ENCODE measurements at places on chromosomes 6 and 20.

DNA sequence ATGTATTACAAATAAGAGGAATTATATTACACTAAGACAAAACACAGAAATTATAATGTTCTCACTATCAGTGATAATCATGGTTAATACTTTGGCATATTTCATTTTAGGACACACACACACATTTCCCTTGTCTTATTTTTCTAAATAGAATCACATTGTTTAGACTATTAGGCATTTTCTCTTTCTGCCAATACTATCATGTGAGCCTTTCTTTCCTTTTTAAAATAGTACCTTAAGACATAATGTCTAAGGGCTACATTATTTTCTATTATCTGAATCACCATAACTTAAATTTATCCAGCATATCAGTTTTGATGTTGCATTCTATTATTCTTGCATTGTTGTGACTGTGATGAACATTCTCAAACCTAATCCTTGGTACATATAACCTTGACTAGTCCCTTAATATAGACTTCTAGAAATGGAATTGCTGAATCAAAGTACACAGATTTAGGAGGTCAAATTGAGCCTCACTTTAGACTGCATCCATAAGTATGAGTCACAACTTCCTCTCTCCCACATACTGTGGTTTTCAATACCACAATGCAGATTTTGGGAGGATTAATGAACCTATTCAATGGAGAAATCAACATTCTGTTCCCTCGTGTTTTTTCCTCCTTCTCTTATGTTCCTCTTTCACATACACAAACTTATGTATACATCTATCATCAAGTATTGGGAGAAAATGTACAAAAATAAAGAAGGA lies 212.6 kb downstream of the MOXD1 start:
- DNase-seq = no peak

DNA sequence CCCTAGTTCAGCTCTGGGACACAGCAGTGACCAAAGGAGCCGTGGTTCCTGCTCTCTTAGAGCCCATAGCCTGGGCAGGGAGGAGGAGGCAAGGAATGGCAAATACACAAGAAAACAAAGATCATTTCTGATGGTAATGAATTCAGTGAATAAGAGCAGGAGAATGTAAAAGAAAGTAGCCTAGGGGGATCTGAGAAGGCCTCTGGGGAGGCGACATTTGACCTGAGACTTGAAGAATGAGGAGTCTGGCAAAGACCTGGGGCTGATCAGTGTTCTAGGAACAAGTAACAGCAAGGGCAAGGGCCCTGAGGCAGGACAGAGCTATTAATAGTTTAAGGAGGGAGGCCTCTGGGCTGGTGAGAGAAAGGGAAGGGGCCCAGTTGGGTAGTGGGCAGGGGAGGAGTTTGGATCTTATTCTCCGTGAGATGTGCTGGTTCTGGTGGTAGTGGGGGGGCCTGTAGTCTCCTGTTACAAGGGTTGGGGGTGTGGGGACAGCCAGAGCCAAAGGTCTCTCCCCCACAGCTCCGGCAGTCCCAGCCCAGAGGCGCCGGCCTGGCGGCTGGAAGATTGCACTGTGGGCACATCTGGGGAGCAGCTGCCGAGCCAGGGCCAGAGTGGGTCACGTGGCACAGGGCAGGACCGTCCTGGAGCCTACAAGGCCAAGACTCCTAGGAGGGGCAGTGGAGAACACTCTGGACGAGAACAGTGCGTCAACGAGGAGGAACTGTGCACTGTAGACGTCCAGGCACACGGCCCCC lies 9.3 kb upstream of the ID1 start:
- DNase-seq = no peak

DNA sequence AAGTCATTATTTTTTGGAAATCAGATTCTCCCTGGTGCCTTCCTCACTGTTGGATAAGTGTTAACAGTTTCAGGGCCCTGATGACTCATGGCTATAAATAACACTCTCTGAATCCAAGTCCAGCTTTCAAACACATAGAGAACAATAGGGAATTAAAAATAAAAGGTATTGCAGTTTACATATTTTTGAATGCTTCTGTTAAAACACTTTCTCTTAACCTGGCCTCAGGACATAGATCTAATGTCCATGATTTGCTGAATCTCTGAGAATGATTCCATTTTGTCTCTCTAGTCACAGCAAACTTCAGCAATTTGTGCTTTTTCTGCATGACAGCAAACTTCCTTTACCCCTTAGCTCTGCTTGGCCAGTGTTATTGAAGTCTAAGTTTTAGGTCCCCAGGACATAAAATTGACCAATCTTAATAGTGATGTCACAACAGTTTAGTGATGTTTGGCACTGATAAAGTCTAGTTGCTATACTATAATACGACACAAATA lies 1192.4 kb upstream of the CITED2 start:
- no peak for DNase-seq

GRCh38 chr20:44361021-44361420 lies 5.5 kb downstream of the HNF4A start:
- no peak for DNase-seq
